ENCODE measurements at places on chromosomes 12 and 14. TPM values are rescaled to one million over a fixed set of nuclear protein-coding genes. Genes with fewer than 3 reads are reported as not detected.

Gene OR4K2
- total RNA-seq: not detected

Gene C12orf50
- total RNA-seq: not detected

Gene TGM1
- 0.65 TPM for total RNA-seq

Gene KSR2
- under 0.01 TPM for total RNA-seq

Gene CD163L1
- 2.6 TPM for total RNA-seq

Gene LALBA
- total RNA-seq: not detected

Gene CD27
- not detected for total RNA-seq

Gene PIWIL1
- total RNA-seq: not detected

Gene LMNTD1
- total RNA-seq: 0.63 TPM

Gene OTX2
- total RNA-seq: not detected

Gene COL2A1
- not detected for total RNA-seq

Gene RD3L
- not detected for total RNA-seq

Gene BCL2L14
- total RNA-seq: not detected

Gene PPP1R36
- 1.2 TPM for total RNA-seq

Gene MAP3K9
- 0.07 TPM for total RNA-seq

Gene KRT82
- not detected for total RNA-seq

Gene PARP11
- 6.4 TPM for total RNA-seq

Gene TMEM63C
- total RNA-seq: 0.17 TPM

Gene KLRG1
- total RNA-seq: 0.78 TPM

Gene TRIM9
- 0.73 TPM for total RNA-seq

Gene ABCC9
- 46.0 TPM for total RNA-seq

Gene MRPL52
- total RNA-seq: 27.4 TPM

Gene P2RX2
- total RNA-seq: not detected

Gene IQSEC3
- 0.17 TPM for total RNA-seq

Gene OR6S1
- not detected for total RNA-seq

Gene OR6C70
- not detected for total RNA-seq

Gene PTPRQ
- 0.86 TPM for total RNA-seq

Gene ACSM4
- total RNA-seq: not detected

Gene GPR68
- 1.4 TPM for total RNA-seq

Gene SLC17A8
- total RNA-seq: not detected

Gene RAPGEF3
- total RNA-seq: 3.9 TPM

Gene CBLN3
- 4.2 TPM for total RNA-seq

Gene GPRC5A
- total RNA-seq: 56.1 TPM

Gene NTN4
- 130 TPM for total RNA-seq

Gene SMIM41
- 0.07 TPM for total RNA-seq

Gene REC8
- total RNA-seq: 1.2 TPM

Gene TAMALIN
- total RNA-seq: 2.7 TPM

Gene TAS2R8
- total RNA-seq: not detected

Gene DEGS2
- total RNA-seq: 0.26 TPM

Gene TCL1A
- not detected for total RNA-seq

Gene SLC10A1
- total RNA-seq: not detected

Gene RTL1
- not detected for total RNA-seq

Gene CPNE6
- total RNA-seq: not detected

Gene SMCO2
- 0.40 TPM for total RNA-seq

Gene ALX1
- total RNA-seq: not detected

Gene HOTAIR
- not detected for total RNA-seq

Gene SLC25A47
- total RNA-seq: 0.07 TPM

Gene PZP
- not detected for total RNA-seq
